Esophagus muscularis mucosa (tissue), 4 donors: ENCODE measurements at places on chromosomes 3 and 15. TPM values are rescaled to one million over a fixed set of nuclear protein-coding genes. Genes with fewer than 3 reads are reported as not detected.

Gene RBP2
- not detected for total RNA-seq

Gene SCN11A
- 0.34 TPM for total RNA-seq

Gene TIGIT
- not detected for total RNA-seq

DNA sequence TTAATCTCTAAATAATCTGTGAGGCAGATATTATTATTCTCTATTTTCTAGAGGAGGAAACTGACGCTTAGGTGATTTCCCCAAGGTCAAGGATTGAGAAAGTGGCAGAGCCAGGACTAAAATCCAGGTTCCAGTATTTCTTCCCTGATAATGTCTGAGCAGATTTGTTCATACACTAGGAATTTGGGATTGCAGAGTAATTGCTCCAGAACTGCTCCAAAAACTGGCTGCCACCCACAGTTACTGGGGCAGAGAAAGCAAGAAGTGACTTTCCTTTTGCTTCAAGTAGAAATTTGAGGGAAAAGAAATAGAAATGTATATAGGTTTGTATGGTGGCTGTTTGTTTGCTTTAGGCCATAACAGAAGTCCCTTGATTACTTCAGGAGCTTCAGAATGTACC lies 60.6 kb downstream of the SLC12A8 start:
- peaks cover 18% of the 10 kb centered on the region for H3K4me1 ChIP-seq
- no peak overlapping the region for H3K27ac ChIP-seq
- no peaks in the 10 kb centered on the region for H3K36me3 ChIP-seq
- H3K27me3 ChIP-seq = no peaks in the 10 kb centered on the region

DNA sequence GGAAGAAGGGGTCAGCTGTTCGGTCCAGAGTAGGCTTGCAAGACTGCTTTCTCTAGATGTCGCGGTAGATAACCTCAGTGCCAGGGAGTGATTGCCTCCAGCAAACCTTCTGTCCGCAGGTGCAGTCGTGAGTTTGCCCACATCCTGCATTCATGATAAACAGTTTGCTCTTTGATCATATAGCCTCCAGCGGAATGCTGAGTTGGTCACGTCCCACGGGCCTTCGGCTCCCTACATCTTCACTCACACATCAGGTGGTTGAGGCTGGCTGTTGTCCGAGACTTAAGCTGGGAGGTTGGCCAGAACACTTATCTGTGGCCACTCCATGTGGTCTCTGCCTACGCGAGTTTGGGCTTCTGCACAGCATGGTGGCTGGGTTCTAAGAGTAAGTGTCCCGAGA lies 62.1 kb upstream of the NR2C2 start:
- H3K27me3 ChIP-seq = no peaks in the 10 kb centered on the region
- H3K4me1 ChIP-seq = peaks cover 2% of the 10 kb centered on the region
- no peaks in the 10 kb centered on the region for H3K36me3 ChIP-seq
- no peak overlapping the region for H3K27ac ChIP-seq
- DNase-seq = no peak

- no peak for DNase-seq
- no peak overlapping the region for H3K27ac ChIP-seq
- H3K27me3 ChIP-seq = no peaks in the 10 kb centered on the region
Observed at GRCh38 chr3:30181178-30181465, 425.3 kb upstream of the TGFBR2 start.

DNA sequence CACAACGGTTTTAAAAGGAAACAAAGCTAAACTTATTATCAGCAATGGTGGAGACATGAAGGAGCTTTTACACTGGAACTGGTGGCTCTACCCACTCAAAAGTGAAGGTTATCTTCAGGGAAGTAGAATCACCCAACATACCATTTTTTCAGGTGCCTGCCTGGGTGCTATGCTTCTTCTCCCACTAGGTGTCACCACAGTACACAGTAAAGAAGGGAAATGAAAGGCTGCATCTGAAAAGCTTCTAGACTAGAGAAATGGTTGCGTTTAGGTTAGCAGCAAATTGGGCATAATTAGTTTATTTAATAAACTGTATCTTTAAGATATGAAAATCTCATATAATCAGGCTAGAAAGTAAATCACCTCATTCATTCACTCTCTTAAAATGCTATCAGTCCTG lies 47.0 kb upstream of the SELENOK start:
- no peaks in the 10 kb centered on the region for H3K4me1 ChIP-seq
- H3K27me3 ChIP-seq = peaks cover 10% of the 10 kb centered on the region
- H3K4me3 ChIP-seq = no peak overlapping the region
- no peak for DNase-seq
- H3K36me3 ChIP-seq = no peaks in the 10 kb centered on the region
- no peak overlapping the region for H3K27ac ChIP-seq

DNA sequence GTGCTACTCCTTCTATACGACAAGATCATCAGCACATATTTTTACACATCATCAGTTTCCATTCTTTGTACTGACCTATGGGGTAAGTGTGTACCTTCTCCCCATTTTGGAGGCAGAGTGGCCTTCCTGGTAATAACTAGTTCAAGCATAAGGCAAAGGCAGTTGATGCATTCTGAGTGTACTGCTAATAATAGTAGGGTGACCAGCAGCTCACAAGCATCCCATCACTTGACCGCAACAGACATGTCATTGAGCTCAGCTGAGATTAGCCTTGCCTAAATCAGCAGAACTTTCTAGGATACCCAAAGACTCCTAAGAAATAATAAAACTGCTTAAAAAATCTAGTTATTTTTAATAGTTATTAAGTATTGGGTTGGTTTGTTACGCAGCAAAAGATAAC lies 329.8 kb upstream of the FRG2C start:
- H3K4me1 ChIP-seq = peaks cover 12% of the 10 kb centered on the region
- H3K36me3 ChIP-seq = no peaks in the 10 kb centered on the region
- no peak overlapping the region for H3K27ac ChIP-seq
- H3K27me3 ChIP-seq = no peaks in the 10 kb centered on the region
- no peak overlapping the region for H3K4me3 ChIP-seq

- no peaks in the 10 kb centered on the region for H3K27me3 ChIP-seq
- H3K27ac ChIP-seq = no peak overlapping the region
- peaks cover 66% of the 10 kb centered on the region for H3K36me3 ChIP-seq
- no peak overlapping the region for H3K4me3 ChIP-seq
- no peak for DNase-seq
Observed at GRCh38 chr3:172334671-172335207, 113.5 kb downstream of the GHSR start.

Gene IL5RA
- total RNA-seq = 1.2 TPM

- no peak for DNase-seq
- H3K27ac ChIP-seq = no peak overlapping the region
- no peaks in the 10 kb centered on the region for H3K36me3 ChIP-seq
- peaks cover 3% of the 10 kb centered on the region for H3K4me1 ChIP-seq
Observed at GRCh38 chr3:174220775-174221554, 638.2 kb upstream of the NAALADL2 start.

DNA sequence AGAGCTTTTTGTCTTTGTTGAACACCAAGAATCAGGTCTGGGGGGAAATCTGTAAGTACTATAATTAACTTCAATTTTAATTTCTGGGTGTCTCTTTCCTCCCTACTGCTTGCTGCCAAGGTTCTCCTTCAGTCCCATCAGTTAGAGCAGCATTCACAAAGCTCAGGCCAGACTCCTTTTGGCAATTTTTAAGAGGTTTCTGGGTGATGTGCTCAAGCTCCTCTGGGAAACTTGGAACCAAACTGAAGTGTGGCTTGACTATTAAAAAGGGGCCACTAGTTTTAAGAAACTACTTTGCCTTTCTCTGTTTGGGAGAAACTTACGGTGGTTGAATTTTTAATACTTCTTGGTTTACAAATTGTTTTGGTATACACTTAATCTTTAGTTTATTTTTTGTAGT lies 227.7 kb upstream of the SOX2 start:
- DNase-seq = no peak
- no peaks in the 10 kb centered on the region for H3K36me3 ChIP-seq
- H3K27ac ChIP-seq = no peak overlapping the region
- peaks cover 6% of the 10 kb centered on the region for H3K4me1 ChIP-seq

DNA sequence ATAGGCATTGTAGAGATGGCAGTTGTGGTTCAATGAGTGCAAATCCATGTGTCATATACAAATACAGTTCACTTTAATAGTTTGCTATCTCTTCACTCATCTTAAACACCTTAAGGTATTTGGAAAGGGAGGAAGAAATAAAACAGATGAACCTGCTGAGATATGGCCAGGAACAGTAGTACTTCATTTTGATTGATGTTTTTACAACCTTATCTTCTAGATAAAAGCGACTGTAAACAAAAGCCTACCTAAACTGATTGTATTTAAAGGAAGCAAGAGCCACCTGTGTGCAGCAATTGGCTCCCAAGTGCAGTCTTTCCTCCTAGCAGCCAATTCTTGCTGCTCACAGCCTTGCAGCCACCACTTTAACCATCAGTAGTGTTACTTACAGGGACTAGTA lies 217.7 kb downstream of the CDIN1 start:
- H3K27me3 ChIP-seq = no peaks in the 10 kb centered on the region
- peaks cover 16% of the 10 kb centered on the region for H3K4me1 ChIP-seq
- no peak overlapping the region for H3K4me3 ChIP-seq
- H3K27ac ChIP-seq = no peak overlapping the region
- no peak for DNase-seq
- H3K36me3 ChIP-seq = no peaks in the 10 kb centered on the region

- no peaks in the 10 kb centered on the region for H3K4me1 ChIP-seq
- no peaks in the 10 kb centered on the region for H3K36me3 ChIP-seq
- DNase-seq = no peak
- no peak overlapping the region for H3K4me3 ChIP-seq
Observed at GRCh38 chr15:85150130-85150480, 168.4 kb downstream of the PDE8A start.

DNA sequence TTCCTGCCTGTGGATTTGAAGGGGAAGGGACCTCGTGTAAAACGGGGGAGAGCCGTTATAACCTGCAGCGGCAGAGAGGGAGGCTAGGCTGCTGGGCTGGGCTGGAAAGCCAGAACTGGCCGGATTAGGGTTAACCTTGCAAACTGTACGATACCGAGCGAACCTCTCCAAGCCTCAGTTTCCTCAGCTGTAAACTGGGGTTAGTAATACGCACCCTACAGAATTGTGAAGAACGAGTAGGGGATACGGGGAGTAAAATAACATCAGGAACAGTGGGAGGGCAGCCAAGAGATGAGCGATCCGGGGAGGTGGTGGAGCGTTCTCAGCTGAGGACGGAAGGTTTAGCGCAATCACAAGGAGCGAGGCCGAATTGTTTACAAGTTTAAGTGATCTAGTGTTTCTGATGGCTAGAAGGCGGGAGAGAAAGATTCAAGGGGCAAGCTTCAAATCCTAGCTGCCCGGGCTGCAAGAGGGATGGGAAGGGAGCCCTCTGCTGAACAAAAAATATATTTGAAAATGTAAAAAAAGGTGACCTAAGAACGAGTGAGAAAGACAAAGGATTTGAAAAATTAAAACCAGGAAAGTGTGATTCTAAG lies 768 bp upstream of the SEMA5B start:
- H3K4me1 ChIP-seq = peaks cover 33% of the 10 kb centered on the region
- no peak for DNase-seq
- H3K27ac ChIP-seq = no peak overlapping the region
- H3K4me3 ChIP-seq = peak overlapping the region; percentile 64
- H3K27me3 ChIP-seq = no peaks in the 10 kb centered on the region

Gene MEIS2
- 106 TPM for total RNA-seq

GRCh38 chr3:28173836-28174235 lies 67.6 kb upstream of the CMC1 start:
- no peak overlapping the region for H3K4me3 ChIP-seq
- no peaks in the 10 kb centered on the region for H3K4me1 ChIP-seq
- DNase-seq = no peak
- H3K27ac ChIP-seq = no peak overlapping the region

GRCh38 chr3:176584413-176585176 lies 612.7 kb downstream of the TBL1XR1 start:
- no peak for DNase-seq
- H3K36me3 ChIP-seq = no peaks in the 10 kb centered on the region
- H3K27me3 ChIP-seq = no peaks in the 10 kb centered on the region
- H3K4me3 ChIP-seq = no peak overlapping the region
- H3K27ac ChIP-seq = no peak overlapping the region

- H3K36me3 ChIP-seq = no peaks in the 10 kb centered on the region
- H3K27me3 ChIP-seq = no peaks in the 10 kb centered on the region
- H3K27ac ChIP-seq = peak overlapping the region; percentile 82
- DNase-seq = peak; percentile 97
- peak overlapping the region; percentile 55 for H3K4me3 ChIP-seq
Observed at GRCh38 chr3:194003114-194004057, 132.6 kb upstream of the HES1 start.

Gene CFAP91
- total RNA-seq = 6.5 TPM
